ENCODE measurements at places on chromosomes 1 and 21. TPM values are rescaled to one million over a fixed set of nuclear protein-coding genes. Genes with fewer than 3 reads are reported as not detected.

DNA sequence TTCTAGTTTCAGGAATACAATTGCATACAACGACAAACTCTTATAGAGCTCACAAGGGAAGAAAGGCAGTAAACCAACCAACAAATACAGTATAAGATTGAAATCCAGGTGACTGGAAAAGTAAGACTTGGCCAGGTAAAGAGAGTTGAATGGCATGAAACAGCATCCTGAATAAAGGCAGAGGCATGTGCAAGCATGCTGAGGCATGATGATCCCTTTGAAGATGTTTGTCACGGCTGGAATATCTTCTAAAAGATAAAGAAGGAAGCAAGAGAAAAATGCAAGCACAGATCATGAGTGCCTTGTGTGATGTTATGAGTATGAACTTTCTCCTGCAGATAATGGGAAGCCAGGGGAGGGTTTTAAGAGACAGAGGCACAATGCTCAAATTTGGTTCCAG, 83.3 kb upstream of the SPATA6 start:
- DNase-seq, result no peak
- H3K4me1 ChIP-seq, result no peaks in the 10 kb centered on the region
- H3K4me3 ChIP-seq, result no peak overlapping the region
- H3K27me3 ChIP-seq, result no peaks in the 10 kb centered on the region
- H3K36me3 ChIP-seq, result no peaks in the 10 kb centered on the region

- no peak overlapping the region for H3K27ac ChIP-seq
- no peaks in the 10 kb centered on the region for H3K36me3 ChIP-seq
- DNase-seq, result no peak
- H3K4me3 ChIP-seq, result no peak overlapping the region
- no peaks in the 10 kb centered on the region for H3K4me1 ChIP-seq
Measured at GRCh38 chr21:31879911-31880310, 7.1 kb downstream of the HUNK start.

GRCh38 chr1:225987491-225988316, 11.4 kb downstream of the SDE2 start:
- H3K4me3 ChIP-seq, result no peak overlapping the region
- no peaks in the 10 kb centered on the region for H3K27me3 ChIP-seq
- H3K4me1 ChIP-seq, result no peaks in the 10 kb centered on the region
- no peak overlapping the region for H3K27ac ChIP-seq
- no peak for DNase-seq

GRCh38 chr1:201269281-201269680, 14.0 kb upstream of the PKP1 start:
- H3K36me3 ChIP-seq, result no peaks in the 10 kb centered on the region
- H3K4me1 ChIP-seq, result no peaks in the 10 kb centered on the region
- no peaks in the 10 kb centered on the region for H3K27me3 ChIP-seq
- DNase-seq, result no peak
- no peak overlapping the region for H3K27ac ChIP-seq
- no peak overlapping the region for H3K4me3 ChIP-seq

ARPC5 gene
- total RNA-seq, result 61.2 TPM

- no peak overlapping the region for H3K27ac ChIP-seq
- no peak overlapping the region for H3K4me3 ChIP-seq
- no peaks in the 10 kb centered on the region for H3K36me3 ChIP-seq
- H3K4me1 ChIP-seq, result no peaks in the 10 kb centered on the region
- no peak for DNase-seq
Measured at GRCh38 chr1:36851087-36851486, 183.2 kb downstream of the GRIK3 start.

- peaks cover 3% of the 10 kb centered on the region for H3K4me1 ChIP-seq
- no peaks in the 10 kb centered on the region for H3K27me3 ChIP-seq
- no peak overlapping the region for H3K4me3 ChIP-seq
- no peak overlapping the region for H3K27ac ChIP-seq
- no peaks in the 10 kb centered on the region for H3K36me3 ChIP-seq
Measured at GRCh38 chr1:61605607-61606321, 119.2 kb downstream of the TM2D1 start.

DNA sequence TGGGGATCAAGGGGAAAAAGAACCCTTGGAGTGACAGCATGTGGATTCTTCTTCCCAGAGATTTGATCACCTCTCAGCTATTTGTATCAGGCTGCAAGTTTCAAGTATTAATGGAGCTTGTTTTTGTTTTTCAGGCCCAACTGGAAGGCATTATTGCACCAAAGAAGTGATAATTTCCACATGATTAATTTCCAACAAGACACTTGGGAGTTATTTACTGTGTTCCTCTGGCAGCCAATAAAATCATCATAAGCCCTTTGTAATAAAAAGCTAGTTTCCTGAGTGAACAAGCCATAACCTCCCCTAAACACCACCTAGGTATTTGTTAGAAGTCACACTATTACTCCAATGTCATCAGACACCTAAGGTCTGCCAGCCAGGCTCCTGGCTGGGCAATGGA, 8.2 kb downstream of the DNALI1 start:
- H3K27me3 ChIP-seq, result no peaks in the 10 kb centered on the region
- H3K36me3 ChIP-seq, result no peaks in the 10 kb centered on the region
- H3K4me3 ChIP-seq, result no peak overlapping the region
- H3K4me1 ChIP-seq, result peaks cover 1% of the 10 kb centered on the region
- no peak overlapping the region for H3K27ac ChIP-seq

DNA sequence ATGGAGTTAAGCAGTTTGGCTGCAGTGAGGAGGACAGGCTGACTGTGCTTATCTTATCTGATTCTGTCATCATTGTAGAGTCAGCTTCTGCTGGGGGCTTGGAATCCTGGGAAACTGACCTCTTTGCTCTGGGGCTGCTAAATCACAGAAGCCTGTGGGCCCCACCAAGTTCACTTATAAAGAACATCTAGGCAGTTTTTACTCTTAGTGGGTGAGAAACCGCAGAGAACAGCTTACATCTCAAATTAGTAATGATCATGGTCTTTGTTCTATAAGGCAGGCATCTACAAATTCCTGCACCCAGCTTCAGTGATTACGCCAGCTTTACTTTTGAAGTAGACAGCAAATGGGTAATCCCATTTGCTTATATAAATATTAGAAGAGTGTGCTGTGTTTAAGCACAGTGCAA, 75.7 kb downstream of the ZC3H11B start:
- no peak overlapping the region for H3K27ac ChIP-seq
- DNase-seq, result no peak
- no peak overlapping the region for H3K4me3 ChIP-seq
- no peaks in the 10 kb centered on the region for H3K36me3 ChIP-seq

CD247 gene
- total RNA-seq, result 0.34 TPM
